ENCODE measurements at places on chromosomes 3 and 15. TPM values are rescaled to one million over a fixed set of nuclear protein-coding genes. Genes with fewer than 3 reads are reported as not detected.

The EXD1 gene
- polyA plus RNA-seq, result 0.08 TPM

DNA sequence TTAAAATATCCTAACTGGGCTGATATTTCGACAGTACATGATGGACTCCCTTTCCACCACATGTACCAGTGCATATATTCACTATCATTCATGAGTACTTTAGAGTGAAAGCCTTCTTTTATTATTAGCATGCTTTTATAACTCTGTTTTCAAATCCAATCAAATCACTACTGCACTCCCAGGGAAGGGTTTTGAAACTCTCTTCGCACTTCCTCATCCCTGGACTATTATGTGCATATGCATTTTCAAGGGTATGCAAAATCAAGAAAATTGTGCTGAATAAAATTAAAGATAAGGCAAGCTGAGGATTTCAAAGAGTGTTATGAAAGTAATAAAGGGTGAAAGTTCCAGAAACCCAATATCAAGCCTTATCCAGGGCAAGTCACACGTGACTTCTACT, 411.4 kb upstream of the PDZRN3 start:
- no peak for DNase-seq

- DNase-seq, result no peak
Observed at GRCh38 chr15:93171476-93171875, 82.5 kb upstream of the RGMA start.

The CCR3 gene
- not detected for polyA plus RNA-seq

DNA sequence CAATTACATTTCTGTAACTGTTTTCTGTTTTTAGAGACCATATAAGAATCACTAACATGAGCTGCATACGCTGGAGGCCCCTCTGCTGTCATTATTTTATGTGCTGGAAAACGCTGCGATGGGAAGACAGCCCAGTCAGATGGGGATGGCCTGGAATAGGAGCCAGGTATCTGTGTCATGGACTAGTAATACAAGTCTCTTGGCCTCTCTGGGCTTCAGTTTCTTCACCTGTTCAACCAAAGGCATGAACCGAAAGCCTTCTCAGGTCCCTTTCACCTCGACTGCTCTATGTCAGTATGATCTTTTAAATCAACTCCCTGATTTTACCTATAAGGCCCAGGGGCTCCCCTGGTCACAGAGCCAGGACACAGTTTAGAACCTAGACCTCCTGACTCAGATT, 14.6 kb upstream of the RFTN1 start:
- no peak for DNase-seq

The IGSF11 gene
- polyA plus RNA-seq, result 3.8 TPM

GRCh38 chr3:141426404-141427034, 58.2 kb downstream of the ZBTB38 start:
- no peak for DNase-seq

DNA sequence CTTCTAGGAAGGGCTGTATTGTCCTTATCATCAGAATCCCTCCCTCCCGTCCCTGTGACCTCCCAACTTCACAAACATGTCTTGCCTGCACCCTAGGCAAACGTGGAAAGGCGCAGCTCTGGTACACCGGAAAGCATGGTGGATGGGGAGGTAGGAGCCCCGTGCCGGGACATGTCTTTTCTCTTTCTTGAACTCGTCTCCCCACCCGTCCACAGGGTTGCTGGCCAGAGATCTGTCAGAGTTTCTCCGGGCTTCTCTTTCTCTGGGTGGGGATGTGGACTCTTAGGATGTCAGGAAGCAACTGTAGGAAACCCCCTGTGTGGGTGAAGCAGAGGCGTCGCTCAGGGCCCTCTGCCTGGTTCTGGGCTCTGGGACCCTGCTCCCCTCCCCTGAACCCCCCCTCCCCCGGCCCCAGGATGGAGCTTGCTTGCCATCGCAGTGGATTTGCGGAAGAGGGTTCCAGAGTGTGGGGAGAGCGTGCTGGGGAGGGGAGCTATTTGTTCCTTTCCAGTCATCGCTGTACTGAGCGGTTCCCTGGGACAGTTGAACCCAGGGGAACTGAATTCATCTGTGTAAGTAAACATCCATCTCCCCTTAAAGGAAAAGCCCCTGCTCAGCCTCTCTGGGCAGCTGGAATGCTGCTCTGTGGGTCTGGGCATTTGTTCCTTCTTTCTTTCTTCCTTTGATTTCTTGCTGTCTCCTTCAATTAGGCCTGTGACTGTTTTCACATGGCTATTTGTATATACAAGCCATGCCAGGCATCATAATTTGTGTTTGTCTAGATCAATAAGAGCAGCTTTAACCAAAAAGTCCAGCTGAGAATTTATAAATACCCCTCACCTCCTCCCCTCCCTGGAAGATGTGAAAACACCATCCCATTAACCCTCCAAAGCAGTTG, 72.8 kb downstream of the SMAD3 start:
- no peak for DNase-seq
